ENCODE measurements at places on chromosomes 13 and 19. TPM values are rescaled to one million over a fixed set of nuclear protein-coding genes. Genes with fewer than 3 reads are reported as not detected.

GRCh38 chr19:8151767-8152035 is 2.3 kb upstream of the FBN3 start:
- no peak for DNase-seq

DNA sequence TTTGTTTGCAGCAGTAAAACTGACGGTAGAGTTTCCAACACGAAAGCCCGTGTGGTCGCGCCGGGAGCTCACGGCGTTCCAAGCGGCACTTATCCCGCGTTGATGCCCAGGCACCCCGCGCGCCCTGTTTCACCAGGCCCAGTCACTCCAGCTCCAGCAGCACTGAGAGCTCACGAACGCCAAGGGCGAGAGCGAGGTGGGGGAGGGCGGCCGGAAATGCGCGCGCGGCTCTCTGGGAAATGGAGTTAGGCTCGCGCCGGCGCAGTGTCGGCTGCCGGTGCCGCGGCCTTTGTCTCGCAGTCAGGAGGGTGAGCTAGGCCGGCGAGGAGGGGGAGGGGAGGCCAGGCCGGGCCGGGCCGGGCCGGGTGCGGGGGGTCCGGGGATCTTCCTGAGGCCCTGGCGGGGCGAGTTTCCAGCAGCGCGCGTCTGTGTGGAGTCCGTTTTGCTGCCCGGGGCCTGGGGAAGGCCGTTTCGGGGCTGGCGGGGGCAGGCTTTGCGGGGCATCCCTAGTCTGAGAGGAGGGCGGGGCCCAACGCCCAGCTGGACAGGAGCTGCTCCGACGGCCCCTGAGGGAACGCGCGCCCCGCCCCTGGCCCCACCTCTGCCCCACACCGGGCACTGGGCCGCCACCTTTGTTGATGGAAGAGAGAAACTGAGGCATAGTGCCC is at the start of gene ZNF135:
ZNF135 (plus strand) TSS at position 280 of the 668 bp plus-strand sequence. CDS start 721 bp downstream, outside the sequence.
- DNase-seq, result peak; percentile 96

ZNF600 gene
- polyA plus RNA-seq, result 18.4 TPM

- no peak for DNase-seq
These were observed 152.6 kb upstream of the VSTM2B start for GRCh38 chr19:29372921-29373797.

GRCh38 chr19:54339646-54340358 is 840 bp upstream of the LILRA4 start:
- no peak for DNase-seq

DNA sequence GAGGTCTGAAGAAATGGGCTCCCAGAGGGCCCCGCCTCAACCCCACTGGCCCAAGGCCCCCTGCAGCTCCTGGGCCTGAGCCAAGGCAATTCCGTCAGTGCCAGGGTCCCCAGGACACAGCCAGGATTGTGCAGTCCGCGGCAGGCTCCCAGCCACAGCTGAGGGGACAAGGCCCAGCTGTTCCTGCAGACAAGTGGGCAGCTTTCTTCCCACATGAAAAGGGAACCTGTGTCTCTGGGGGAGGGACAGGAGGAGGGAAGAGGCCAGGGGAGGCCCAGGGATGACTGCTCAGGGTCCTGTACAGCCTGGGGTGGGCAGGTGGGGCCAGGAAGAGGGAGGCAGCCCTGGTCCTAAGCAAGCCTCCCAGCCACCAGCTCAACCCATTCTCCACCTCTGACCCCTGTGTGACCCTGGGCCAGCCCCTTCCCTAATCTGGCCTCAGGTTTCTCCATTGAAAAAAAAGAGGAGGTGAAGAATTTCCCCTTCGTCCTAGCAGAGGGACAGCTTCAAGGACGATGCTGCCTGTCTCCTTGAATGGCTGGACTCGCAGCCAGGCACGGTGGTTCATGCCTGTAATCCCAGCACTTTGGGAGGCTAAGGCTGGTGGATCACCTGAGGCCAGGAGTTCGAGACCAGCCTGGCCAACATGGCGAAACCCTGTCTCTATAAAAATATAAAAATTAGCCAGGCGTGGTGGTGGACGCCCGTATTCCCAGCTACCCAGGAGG is 20.5 kb upstream of the VSTM2B start:
- no peak for DNase-seq

ETFB gene
- polyA plus RNA-seq, result 232 TPM

AMER2 gene
- 0.15 TPM for polyA plus RNA-seq

IRGQ gene
- polyA plus RNA-seq, result 8.8 TPM

DNA sequence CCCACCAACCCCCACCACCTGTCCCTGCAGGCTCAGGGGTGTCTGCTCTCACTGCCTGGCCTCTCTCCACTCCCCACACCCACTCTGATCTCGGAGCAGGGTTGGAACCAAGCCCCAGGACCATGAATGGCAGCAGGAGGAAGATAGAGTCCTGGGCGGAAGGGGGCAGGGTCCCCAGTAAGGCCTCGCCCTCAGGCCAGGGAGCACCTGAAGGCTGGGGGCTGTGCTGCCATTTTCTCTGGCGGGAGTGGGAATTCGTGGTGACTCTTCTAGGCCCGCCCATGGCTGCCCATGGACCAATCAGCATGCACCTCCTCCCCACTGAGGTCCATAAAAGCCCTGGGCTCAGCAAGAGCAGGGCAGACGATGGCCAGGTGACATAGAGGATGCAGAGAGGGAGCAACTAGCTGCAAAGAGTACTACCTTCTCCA is 25.0 kb downstream of the KBTBD6 start:
- no peak for DNase-seq

- DNase-seq, result no peak
These were observed 7.0 kb upstream of the TEX26 start for GRCh38 chr13:30925429-30925828.

SIGLECL1 gene
- not detected for polyA plus RNA-seq

OR7C1 gene
- not detected for polyA plus RNA-seq

DNA sequence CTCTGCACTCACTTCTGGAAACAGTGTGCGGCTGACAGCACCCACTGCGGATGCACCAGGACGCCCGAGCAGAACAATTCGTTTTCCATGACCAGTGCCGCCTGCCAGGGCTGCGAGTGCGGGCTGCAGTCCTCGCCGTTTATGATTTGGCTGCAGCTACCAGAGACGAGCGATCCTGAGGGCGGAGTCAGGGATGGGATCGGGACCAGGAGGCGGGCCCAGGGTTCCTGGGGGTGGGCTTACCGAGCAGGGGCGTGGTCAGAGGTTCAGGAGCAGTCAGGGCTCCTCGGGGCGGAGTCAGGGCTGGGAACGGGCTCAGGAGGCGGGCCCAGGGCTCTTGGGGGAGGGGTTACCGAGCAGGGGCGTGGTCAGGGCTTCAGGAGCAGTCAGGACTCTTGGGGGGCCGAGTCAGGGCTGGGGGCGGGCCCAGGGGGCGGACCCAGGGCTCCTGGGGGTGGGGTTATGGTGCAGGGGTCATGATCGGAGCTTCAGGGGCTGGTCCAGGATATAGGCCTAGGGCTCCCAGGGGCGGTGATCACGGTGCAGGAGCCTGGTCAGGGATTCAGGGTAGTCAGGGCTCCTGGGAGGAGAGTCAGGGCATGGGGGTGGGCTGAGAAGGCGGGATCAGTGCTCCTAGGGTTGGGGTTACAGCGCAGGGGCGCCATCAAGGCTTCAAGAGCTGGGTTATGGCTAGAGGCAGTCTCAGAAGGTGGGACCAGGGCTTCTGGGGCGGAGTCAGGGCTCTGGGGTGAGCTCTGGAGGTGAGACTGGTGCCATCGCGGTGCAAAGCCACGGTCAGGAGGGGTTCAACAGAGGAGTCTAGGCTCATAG is 1.7 kb downstream of the KLK4 start:
- peak; percentile 16 for DNase-seq

GRCh38 chr19:16043156-16043757 is 33.0 kb upstream of the TPM4 start:
- DNase-seq, result no peak

NLRP11 gene
- polyA plus RNA-seq, result not detected

All from small intestine (tissue), 16 donors.